ENCODE measurements at places on chromosomes 11 and 22.

- no peak for DNase-seq
These were observed 23.5 kb upstream of the GRAMD1B start for GRCh38 chr11:123406441-123407129.

DNA sequence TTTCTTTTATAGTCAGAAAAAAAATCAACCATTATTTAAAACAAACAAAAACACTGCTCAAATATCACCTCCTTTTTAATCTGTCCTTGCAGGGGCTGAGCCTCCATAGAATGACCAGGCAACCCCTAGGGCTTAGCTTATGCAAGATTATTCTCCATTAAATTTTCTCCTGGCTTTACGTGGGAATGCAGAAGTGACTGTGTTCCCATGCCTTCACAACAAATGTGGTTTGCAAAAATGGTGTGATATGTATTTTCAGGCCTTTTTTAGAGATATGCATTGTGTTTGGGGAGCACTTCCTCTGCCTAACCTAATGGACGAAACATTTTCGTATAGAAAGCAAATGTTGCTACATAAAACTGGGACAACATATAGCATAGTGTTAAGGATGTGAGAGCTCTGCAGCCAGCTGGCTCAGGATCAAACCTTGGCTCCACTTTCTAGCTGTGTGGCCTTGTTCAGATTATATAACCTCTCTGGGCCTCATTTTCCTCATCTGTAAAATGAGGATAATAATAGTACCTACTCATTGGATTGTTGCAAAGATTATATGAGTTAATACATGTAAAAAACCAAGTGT is 82.6 kb downstream of the PARVA start:
- DNase-seq: no peak

GRCh38 chr11:526192-526591 is 9.2 kb downstream of the HRAS start:
- no peak for DNase-seq

DNA sequence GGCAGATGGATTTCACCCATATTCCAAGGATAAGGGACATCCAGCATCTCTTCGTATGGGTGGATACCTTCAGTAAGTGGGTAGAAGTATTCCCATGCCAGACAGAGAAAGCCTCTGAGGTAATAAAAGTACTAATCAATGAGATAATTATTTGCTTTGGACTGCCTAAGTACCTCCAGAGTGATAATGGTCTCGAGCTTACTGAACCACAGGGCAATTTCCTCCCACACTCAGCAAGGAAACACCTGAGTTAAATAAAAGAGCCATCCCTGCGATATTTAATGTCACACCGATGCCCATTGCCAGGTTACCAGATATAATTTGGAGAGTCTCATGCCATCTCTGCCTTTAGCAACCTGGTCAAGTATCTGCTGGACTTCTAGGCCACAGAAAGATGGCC is 70.6 kb upstream of the MPEG1 start:
- DNase-seq: no peak
